ENCODE measurements at places on chromosomes 7 and 10.

GRCh38 chr7:114942446-114943175, 20.7 kb downstream of the MDFIC start:
- no peak overlapping the region for H3K27ac ChIP-seq
- no peak overlapping the region for H3K4me3 ChIP-seq
- H3K27me3 ChIP-seq: no peaks in the 10 kb centered on the region
- H3K36me3 ChIP-seq: no peaks in the 10 kb centered on the region
- no peaks in the 10 kb centered on the region for H3K4me1 ChIP-seq

DNA sequence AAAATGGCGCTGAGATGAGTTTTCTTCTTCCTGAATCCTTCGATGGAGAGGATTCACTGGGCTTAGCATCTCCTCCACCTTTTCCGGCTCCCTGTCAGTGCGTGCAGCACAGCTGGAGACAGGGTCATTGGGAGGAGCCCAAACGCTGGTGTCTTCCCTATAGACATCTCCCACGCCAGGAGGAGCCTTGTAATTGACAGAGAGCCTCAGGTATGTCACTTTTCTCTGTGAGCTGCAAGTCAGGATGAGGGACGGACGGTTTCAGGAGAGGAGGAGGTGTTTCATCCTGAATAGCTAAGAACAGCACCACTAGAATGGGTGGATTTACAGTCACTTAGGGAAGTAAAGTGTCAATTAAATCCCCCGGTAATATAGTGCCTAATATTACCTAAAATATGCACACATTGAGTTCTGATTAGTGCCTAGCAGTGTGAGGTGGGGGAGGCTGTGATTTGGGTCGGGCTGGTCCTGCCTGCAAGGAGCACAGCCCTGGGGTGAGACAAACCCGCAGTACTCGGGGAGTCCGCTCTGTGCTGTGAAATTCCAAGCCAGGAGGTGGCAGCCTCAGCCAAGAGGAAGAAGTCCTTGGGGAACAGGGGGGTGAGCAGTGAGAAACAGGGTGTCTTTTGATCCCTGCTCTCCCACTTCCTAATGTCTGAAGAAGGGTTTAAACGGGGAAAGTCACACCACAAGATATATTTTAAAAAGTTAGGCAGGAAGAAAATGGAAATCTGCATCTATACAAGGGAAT, 28.2 kb downstream of the IL15RA start:
- peaks cover 4% of the 10 kb centered on the region for H3K36me3 ChIP-seq
- H3K4me3 ChIP-seq: no peak overlapping the region
- H3K4me1 ChIP-seq: peaks cover 20% of the 10 kb centered on the region

DNA sequence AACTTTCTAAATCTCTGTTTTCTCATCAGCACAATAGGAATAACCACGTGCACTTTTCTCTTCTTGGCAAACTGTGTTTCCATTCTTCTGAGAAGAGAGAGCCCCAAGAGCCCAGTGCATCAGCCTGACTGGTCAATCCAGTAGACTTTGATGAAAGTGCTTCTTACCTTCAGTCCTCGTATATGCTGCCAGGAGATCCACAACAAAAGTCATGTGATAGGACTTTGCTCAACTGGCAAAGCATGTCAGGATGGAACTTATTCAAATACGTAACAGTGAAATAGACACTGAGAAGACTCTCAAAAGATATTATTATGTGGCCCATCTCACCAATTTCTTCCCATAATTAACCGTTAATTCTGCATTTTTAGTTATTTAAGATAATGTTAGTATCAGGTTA, 1031.5 kb upstream of the LRRTM3 start:
- H3K36me3 ChIP-seq: no peaks in the 10 kb centered on the region
- no peak for DNase-seq
- no peaks in the 10 kb centered on the region for H3K27me3 ChIP-seq
- no peaks in the 10 kb centered on the region for H3K4me1 ChIP-seq
- no peak overlapping the region for H3K4me3 ChIP-seq

DNA sequence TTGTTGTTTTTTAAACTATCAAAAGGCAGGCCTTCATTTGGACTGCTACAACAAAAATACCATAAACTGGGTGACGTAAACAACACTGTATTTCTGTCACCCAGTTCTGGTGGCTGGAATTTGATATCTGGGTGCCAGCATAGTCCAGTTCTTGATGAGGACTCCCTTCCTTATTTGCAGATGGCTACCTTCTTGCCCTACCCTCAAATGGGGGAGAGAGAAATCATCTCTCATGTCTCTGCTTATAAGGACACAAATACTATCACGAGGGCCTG, 25.2 kb downstream of the ACTA2 start:
- no peak for DNase-seq
- H3K4me1 ChIP-seq: no peaks in the 10 kb centered on the region
- H3K4me3 ChIP-seq: no peak overlapping the region
- no peaks in the 10 kb centered on the region for H3K36me3 ChIP-seq
- H3K27me3 ChIP-seq: no peaks in the 10 kb centered on the region

GRCh38 chr7:20503278-20503950, 112.1 kb upstream of the ABCB5 start:
- no peak for DNase-seq
- no peak overlapping the region for H3K27ac ChIP-seq
- H3K4me3 ChIP-seq: no peak overlapping the region
- H3K36me3 ChIP-seq: no peaks in the 10 kb centered on the region

DNA sequence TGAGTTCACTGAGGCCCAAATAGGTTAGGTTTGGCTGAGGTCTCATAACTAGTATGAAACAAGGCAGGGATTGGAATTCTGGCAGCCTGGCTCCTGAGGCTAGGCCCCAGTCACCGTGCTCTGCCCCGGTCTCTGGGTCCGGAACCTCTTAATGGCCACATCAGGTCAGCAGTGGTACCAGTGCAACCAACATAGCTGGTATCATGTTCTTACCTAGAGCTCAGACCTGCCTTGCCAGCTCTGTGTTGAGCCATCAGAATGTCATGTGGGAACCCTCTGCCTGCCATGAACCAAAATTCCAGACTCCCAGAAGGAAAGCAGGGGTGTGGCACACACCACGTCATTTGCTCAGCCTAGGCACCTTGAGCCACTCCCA, 56.5 kb downstream of the ZNF467 start:
- H3K27ac ChIP-seq: no peak overlapping the region
- peaks cover 14% of the 10 kb centered on the region for H3K36me3 ChIP-seq
- peaks cover 20% of the 10 kb centered on the region for H3K4me1 ChIP-seq
